Epithelial cell of esophagus (primary cell): ENCODE measurements at places on chromosomes 6 and 20.

DNA sequence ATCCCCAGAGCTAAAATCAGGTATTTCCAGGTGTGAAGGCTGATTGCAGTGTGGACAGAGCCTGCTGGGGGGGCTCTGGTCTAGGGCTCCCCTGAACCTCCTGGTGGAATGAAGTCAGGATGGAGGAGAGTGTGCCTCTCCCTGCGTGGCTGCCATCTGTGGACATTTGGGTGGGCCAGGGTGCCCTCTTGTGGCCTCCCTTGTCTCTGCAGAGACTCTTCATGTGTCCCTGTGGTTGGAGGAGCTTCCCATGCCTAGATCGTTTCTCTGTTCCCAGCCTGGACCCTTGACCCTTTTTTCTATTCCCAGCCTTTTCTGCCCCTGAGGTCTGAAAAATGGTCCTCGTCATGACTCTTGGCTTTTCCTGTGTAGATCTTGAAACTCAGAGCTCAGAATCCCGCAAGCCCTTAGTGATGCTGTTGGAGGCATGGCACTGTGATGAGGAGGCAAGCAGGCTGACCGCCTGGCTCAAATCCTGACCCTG is 9.9 kb upstream of the PSMF1 start:
- DNase-seq: peak; percentile 50

- DNase-seq: no peak
These were observed 294.2 kb upstream of the RSPO3 start for GRCh38 chr6:126824226-126824625.

DNA sequence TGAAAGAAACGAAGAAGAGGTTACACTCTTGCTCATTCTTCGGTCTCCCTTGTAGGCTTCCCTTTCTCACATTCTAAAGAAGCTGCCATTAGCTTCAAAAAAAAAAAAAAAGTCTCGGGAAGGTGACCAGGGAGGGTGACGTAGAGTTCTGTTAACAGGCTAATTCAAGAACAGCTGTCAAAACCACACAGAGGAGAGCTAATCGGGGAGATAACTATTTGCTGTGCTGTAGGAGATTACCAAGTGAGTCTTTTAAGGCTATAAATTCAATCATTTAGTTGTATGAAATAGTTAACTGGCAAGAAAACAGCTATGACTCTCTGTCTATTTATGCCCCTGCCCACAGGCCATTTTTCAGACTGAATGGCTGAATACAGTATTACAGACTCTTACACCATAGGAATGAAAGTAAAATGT is 256.8 kb downstream of the SYNE1 start:
- peak; percentile 55 for DNase-seq

GRCh38 chr6:85493389-85493788 is 43.5 kb downstream of the NT5E start:
- DNase-seq: no peak

- no peak for DNase-seq
These were observed 7.0 kb upstream of the COX7A2 start for GRCh38 chr6:75250552-75250951.

GRCh38 chr6:114471450-114471849 is 128.6 kb upstream of the HS3ST5 start:
- peak; percentile 1 for DNase-seq

DNA sequence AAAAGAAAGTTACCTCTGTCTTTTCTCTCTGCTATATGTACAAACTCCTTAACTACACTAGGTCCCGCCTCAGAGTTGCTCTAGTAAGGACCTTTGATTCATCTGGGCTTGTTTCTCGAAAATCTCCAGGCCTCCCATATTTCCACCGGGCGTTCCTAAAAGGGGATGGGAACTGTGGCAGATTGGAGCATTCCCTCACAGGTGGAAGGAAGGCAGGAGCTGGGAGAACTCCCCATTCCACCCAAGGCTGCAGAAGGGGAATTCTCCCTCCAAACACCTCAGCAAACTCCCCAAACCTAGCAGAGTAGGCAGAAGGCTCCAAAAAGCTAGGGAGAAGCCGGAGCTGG is 1.6 kb upstream of the TFAP2A start:
- no peak for DNase-seq

- DNase-seq: peak; percentile 74
These were observed 580 bp downstream of the NXT1 start for GRCh38 chr20:23350904-23351838.

DNA sequence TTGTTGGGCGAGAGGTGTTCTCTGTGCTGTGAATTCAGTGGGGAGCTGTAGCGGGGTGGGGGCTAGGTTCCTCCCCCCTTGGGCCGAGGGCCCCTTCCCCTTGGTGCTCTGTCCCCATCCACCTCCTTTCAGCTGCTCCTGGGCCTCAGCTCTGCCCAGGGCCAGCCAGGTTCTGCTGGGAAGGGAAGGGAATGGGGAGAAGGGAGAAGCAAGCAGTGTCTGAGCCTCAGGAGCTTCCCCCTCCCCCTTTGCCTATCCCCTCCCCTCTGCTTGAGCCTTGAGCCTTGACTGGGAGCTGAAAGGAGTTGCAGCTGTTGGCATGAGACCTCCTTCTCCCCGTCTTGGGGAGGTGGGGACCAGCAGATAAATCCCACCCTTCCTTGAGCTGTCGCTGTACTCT is 576 bp upstream of the RRP36 start:
- DNase-seq: no peak

DNA sequence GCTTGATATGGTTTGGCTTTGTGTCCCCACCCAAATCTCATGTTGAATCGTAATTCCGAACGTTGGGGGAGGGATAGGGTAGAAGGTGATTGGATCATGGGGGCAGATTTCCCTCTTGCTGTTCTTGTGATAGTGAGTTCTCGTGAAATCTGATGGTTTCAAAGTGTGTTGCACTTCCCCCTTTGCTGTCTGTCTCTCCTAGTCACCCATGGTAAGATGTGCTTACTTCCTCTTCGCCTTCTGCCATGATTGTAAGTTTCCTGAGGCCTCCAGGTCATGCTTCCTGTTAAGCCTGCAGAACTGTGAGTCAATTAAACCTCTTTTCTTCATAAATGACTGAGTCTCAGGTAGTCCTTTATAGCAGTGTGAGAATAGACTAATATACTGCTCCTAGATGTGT is 19.9 kb downstream of the PFDN4 start:
- DNase-seq: no peak

DNA sequence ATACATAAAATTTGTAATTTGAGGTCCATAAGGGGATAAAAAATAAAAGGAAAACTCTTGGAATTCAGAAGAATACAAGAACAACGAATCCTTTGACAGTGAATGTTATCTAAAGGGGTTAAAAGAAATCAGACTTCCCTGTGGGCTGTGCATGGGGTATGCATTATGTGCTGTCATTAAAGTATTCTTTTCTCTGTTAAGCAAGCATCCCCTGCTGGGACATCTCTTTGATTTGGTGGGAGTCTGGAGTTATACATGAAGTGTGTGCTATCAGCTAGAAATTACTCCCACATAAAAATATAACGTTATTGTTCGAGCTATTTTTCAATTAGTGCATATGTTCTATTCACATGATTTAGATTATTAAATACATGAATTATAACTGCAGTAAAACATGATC is 195.2 kb downstream of the CENPW start:
- no peak for DNase-seq

DNA sequence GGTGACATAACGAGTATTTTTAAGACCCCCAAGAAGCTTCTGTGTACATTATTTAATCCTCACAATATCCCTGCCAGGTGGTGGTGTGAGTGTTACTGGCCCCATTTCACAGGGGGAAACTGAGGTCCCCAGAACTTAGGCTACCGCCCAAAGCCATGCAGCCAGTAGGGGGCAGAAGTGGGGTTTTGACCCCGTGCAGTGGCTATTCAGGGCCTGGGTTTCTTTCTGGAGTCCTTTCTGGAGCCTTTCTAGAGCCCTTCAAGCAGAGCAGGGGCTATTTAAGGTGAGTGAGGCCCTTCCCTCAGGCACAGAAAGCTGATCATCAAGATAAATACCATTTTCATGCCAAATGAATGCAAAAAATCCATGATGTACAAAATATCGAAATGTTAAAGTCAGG is 59.0 kb downstream of the CTCFL start:
- no peak for DNase-seq

DNA sequence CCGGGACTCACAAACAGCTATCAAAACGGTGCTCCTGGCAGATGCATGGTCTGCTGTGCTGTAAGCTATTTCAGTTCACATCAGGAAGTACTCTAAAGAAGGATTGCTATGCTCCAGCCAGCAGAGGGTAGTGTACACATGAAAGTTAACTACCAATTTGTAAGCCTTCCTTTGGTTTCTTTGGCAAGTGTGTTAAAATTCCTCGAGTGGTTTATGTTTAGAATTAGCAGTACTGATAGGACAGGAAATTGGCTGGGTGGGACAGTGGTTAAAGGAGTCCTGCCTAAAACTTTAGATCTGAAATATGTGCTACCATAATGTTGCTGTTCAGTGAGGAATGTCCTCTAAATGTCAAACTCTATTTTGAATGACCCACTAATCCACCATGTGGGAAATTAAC is 47.4 kb downstream of the TRMT11 start:
- peak; percentile 68 for DNase-seq

GRCh38 chr6:6826095-6826901 is 237.8 kb downstream of the LY86 start:
- peak; percentile 72 for DNase-seq

GRCh38 chr6:139446768-139447655 is 72.6 kb upstream of the CITED2 start:
- no peak for DNase-seq

DNA sequence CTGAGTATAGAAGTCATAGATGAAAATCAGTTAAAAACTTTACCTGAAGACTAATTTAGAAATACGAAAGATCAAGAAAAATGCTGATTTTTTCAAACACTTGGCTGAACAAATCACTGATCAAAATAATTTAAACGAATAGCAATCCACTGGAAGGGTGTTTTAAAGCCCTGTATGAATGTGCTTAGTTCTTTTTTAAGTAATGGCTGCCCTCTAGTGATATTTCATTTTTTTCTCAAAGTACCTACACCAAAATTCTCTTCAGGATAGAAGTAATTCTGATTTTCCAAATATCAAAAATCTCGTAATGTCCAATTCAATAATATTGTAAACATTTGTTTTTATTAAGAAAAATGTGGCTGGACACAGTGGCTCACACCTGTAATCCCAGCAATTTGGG is 32.5 kb downstream of the AKAP7 start:
- no peak for DNase-seq

- no peak for DNase-seq
These were observed 13.9 kb upstream of the SULF2 start for GRCh38 chr20:47799116-47799715.

DNA sequence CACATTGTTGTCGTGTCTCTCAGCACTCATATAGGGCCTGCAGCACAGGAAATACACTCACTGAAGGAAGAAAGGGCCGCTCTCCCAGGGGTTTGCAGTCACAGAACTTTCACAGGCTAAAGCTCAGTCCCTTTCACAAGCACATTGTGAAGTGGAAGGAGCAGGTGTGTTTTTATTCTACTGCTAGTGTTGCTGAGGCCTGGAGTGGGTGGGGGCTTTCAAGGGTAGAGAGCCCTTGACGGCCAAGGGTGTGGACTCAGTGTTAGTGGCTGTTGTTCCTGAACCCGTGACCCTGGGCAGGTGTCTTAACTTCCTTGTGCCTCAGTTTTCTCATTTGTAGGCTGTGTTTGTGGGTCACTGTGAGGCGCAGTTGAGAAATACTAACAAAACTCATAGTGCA is 66.2 kb upstream of the SLC22A1 start:
- DNase-seq: no peak

GRCh38 chr6:81906709-81907204 is 154.3 kb upstream of the TENT5A start:
- DNase-seq: peak; percentile 81

DNA sequence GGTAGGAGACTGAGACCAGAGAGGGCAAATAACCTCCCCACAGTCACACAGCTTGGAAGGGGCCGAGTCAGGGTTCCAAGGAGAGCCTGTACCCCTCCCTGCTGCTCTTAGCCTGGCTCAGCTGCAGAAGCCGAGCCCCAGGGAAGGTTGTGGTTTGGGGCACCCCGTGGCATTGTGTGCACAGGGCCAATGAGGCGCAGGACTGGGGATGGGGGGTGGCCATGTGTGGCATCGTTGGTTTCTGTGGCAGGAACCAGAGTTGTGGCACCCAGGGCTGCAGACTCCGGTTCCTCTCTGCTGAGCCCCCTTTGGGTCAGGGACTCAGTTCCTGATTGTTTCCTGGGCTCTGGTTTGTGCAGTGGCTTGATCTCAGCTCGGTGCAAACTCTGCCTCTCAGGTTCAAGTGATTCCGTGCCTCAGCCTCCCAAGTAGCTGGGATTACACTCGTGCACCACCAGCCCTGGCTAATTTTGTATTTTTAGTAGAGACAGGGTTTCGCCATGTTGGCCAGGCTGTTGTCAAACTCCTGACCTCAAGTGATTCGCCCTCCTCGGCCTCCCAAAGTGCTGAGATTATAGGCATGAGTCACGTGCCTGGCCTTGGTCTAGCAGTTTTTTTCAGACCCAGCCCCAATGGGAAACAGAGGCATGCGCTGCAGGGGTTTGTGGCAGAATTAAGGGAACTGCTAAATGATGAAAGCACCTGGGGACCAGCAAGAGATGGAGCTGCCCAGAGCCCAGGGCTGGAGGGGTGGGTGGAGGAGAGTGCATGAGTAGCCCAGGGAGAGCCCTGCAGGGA is 221.0 kb upstream of the SULF2 start:
- no peak for DNase-seq

- DNase-seq: no peak
These were observed 166.4 kb upstream of the AGPAT4 start for GRCh38 chr6:161440299-161440698.
